ENCODE measurements at places on chromosomes 6 and 20.

DNA sequence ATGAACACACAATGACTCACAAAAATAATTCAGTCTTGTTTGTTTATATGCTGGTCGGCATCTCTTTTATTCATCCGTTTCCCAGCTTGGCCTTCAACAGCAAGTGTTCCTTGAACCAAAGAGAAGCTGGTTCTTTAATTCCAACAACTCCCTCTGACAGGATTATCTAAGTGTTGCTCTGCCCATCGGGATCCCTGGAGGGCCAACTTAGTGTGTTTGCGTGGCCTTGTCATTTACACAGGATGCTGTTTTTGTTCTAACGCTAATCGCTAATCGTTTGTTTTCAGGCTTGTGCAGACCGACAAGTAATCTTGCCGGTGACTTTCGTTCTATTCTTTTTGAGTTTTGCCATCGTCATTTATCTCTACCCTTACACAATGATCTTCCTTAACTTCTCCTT, 267.4 kb upstream of the EXOC2 start:
- DNase-seq = no peak

GRCh38 chr6:159017757-159018559, 18.0 kb upstream of the RSPH3 start:
- DNase-seq = no peak

- DNase-seq = no peak
Observed at GRCh38 chr20:34040300-34040995, 46.7 kb downstream of the RALY start.

- DNase-seq = no peak
Observed at GRCh38 chr20:47857569-47858464, 72.5 kb upstream of the SULF2 start.

DNA sequence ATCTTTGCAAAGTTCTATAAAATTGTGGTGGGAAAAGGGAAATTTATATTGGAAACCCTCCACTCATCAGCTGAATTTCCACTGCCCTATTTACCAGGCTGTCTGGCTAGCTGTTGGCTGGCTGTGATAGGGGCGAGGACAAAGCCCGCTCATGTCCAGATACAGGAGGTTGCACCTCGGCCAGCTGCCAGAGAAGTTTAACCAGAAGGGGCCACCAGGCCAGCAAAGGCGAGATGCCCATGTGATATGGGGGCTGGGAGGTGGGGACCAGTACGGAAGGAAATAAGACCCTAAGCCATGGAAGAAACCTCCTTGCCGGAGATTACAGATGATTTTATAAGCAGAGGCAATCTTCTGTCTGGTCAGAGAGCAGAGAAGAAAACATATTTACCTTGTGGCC, 143.8 kb downstream of the FNDC1 start:
- no peak for DNase-seq

- no peak for DNase-seq
Observed at GRCh38 chr20:63594043-63594561, 20.1 kb upstream of the HELZ2 start.

DNA sequence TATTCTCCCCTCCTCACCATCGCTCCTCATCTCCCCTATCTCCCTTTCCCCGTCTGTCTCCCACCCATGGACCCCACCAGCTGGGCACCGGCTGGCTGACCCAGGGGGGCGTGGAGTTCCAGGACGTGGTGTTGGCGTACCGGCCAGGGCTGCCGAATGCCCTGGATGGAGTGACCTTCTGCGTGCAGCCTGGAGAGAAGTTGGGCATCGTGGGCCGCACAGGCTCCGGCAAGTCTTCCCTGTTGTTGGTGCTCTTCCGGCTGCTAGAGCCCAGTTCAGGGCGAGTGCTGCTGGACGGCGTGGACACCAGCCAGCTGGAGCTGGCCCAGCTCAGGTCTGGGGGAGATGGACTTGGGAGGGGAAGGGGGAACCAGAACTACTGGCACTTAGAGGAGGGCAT, 7.7 kb downstream of the DLK2 start:
- no peak for DNase-seq

DNA sequence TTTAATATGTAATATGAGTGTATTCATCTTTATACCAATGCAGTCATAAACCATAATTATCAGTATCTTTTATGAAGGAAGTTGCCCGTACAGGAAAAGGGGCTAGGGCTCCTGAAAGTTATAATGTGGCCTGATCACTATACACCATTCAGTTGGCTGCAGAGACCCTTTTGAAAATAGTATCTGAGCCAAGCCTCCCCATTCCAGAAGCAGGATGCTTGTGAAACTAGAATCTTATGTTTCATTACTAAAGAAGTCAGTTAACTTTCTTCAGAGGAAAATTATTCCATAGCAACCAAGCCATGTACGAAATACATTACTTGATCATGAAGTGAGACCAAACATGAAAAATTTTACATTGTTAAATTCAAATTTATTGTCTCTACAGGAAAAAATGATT, 251.5 kb upstream of the TCF21 start:
- no peak for DNase-seq

DNA sequence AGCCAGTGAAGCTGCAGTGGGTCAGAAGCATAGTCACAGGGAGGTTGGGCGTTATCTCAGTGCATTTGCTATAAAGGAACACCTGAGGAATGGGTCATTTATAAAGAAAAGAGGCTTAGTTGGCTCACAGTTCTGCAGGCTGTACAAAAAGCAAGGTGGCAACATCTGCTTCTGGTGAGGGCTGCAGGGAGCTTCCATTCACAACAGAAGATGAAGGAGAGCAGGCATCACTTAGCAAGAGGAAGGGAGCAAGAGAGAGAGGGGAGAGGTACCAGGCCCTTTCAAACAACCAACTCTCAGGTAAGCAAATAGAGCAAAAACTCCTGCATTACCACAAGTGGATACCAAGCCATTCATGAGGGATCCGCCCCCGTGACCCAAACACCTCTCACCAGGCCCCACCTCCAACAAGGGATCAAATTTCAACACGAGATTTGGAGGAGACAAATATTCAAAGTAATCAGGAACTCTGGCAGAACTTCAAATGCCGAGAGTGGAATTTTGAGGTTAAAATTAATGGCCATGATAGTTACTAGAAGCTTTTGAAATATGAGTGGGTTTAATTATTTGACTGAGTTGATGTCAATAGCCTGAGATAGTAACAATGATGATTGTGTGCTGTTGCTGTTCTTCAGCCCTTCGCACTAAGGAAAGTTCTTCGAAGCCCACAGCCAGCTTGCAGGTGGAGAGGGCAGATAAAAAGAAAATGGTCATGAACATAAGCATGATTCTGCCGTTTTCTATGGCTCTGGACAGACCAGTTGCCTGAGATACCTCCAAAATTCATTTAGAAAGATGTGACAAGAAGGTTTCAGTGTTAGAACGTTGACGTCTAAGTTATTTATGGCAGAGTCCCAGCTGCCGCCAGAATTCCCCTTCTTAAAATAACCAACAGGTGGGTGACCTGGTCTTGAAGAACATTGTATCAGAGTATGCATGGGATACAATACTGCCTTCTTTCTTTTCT, 55.3 kb upstream of the ADTRP start:
- DNase-seq = no peak

- DNase-seq = peak; percentile 85
Observed at GRCh38 chr20:23161968-23162696, 76.0 kb upstream of the CD93 start.

GRCh38 chr6:157611406-157611805, 211.6 kb upstream of the SNX9 start:
- DNase-seq = no peak

DNA sequence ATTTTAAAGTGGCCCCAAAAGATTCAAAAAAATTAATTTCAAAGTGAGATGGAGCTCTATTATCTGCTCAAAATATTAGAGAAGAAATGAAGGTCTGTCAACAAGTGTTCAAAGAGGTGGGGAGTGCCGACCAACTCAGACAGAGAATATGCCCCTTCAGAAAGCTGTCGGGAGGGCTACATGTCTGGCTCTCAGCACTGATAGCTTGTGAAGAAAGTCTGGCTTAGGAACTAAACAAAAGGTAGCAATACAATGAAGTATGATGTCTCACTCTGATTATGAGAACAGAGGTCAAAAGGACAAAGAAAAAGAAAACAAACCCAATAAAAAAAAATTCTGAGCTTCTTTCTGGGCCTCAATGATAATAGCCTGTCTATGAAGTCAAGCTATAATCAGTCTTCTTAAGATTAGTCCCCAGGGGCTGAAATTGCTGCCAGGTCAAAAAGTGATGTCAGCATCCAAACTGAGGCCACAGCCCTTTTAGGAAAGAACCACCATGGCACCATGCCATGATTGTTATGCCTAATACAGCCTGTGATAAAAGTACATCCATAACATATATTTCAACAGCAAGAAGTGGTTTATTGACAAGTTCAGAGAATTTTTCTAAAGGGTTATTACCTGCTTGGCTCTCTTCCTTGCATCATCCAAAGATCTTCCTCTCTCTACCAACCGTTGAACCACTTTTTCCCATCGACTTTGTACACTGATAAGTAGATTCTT, 150.9 kb downstream of the DST start:
- peak; percentile 62 for DNase-seq

- no peak for DNase-seq
Observed at GRCh38 chr20:21006611-21007010, 99.5 kb downstream of the LINC00237 start.

GRCh38 chr6:163533443-163533842, 118.9 kb downstream of the QKI start:
- DNase-seq = no peak

All from erythroblast (primary cell).